Activated CD8-positive, alpha-beta T cell treated with anti-CD3 and anti-CD28 coated beads for 36 hours (primary cell): ENCODE measurements at places on chromosomes 3 and 15. TPM values are rescaled to one million over a fixed set of nuclear protein-coding genes. Genes with fewer than 3 reads are reported as not detected.

- peak overlapping the region; percentile 73 for H3K4me3 ChIP-seq
- peaks cover 85% of the 10 kb centered on the region for H3K36me3 ChIP-seq
- peak overlapping the region; percentile 95 for H3K27ac ChIP-seq
- peak; percentile 71 for DNase-seq
- peaks cover 94% of the 10 kb centered on the region for H3K4me1 ChIP-seq
Observed at GRCh38 chr3:16301507-16301906, 36.5 kb downstream of the OXNAD1 start.

DNA sequence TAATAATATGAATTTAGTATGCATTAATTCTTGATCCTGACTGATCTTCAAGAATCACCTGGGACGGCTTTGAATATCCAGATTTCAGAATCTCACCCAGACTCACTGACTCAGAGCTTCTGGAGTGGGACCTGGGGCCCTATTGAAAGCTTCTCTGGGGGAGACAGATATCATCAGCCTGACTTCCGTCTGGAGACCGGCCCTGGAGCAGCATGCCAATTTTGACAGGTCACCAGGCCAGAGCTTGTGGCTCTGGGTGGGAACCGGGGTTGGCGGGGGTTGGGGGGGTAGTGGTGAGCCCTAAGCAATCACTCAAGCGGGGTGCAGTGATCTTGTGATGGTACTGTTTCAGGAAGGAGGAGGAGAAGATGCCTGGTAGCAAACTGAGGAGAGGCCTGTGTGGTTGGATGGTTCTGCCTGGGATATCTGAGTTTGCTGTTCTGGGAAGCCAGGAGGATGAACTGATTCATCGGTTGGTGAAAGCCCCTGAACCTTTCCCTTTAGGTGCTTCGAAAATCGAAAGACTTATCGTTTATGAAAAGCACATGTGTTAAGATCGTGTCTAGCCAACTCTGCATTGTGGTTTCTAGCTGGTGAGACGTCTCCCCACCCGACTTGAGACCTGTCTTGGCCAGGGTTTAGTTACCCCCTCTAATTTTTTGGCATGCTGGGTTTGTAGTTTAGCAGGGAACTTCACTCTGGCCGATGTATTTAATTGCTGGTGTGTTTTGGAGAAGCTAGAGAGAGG lies 263.9 kb upstream of the C2CD4B start:
- DNase-seq, result no peak
- H3K4me3 ChIP-seq, result no peak overlapping the region
- H3K27me3 ChIP-seq, result no peaks in the 10 kb centered on the region
- H3K4me1 ChIP-seq, result no peaks in the 10 kb centered on the region

- H3K27ac ChIP-seq, result no peak overlapping the region
- no peak for DNase-seq
- no peak overlapping the region for H3K4me3 ChIP-seq
- no peaks in the 10 kb centered on the region for H3K36me3 ChIP-seq
- H3K4me1 ChIP-seq, result peaks cover 12% of the 10 kb centered on the region
- H3K27me3 ChIP-seq, result peaks cover 1% of the 10 kb centered on the region
Observed at GRCh38 chr3:72311425-72311824, 526.5 kb upstream of the PROK2 start.

- no peaks in the 10 kb centered on the region for H3K27me3 ChIP-seq
- H3K36me3 ChIP-seq, result no peaks in the 10 kb centered on the region
- H3K4me3 ChIP-seq, result no peak overlapping the region
- no peaks in the 10 kb centered on the region for H3K4me1 ChIP-seq
- H3K27ac ChIP-seq, result no peak overlapping the region
Observed at GRCh38 chr15:70189826-70190695, 92.3 kb upstream of the TLE3 start.

GRCh38 chr3:38623539-38623938 lies 25.9 kb downstream of the SCN5A start:
- no peaks in the 10 kb centered on the region for H3K27me3 ChIP-seq
- no peak overlapping the region for H3K4me3 ChIP-seq
- no peak overlapping the region for H3K27ac ChIP-seq
- DNase-seq, result no peak
- no peaks in the 10 kb centered on the region for H3K36me3 ChIP-seq
- no peaks in the 10 kb centered on the region for H3K4me1 ChIP-seq

DNA sequence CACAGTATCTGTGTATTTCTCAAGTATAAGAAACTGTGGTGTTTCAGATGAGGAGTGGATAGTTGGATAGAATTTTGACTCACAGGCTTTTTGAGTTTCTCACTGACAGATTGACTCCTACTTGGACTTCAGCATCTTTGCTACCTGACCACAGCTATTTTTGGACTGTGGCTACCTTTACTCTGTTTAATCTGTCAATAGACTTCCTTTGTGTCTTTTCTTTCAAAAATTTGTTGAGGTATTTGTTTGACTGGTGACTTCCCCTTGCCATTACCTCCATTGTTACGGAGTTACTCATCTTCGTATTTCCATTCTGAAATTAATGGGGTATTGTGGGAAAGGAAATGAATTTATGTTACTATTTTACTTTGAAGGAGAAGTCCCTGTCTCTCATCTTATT lies 123.8 kb downstream of the AGBL1 start:
- H3K36me3 ChIP-seq, result no peaks in the 10 kb centered on the region
- no peaks in the 10 kb centered on the region for H3K27me3 ChIP-seq
- DNase-seq, result no peak
- H3K4me3 ChIP-seq, result no peak overlapping the region
- no peak overlapping the region for H3K27ac ChIP-seq

DNA sequence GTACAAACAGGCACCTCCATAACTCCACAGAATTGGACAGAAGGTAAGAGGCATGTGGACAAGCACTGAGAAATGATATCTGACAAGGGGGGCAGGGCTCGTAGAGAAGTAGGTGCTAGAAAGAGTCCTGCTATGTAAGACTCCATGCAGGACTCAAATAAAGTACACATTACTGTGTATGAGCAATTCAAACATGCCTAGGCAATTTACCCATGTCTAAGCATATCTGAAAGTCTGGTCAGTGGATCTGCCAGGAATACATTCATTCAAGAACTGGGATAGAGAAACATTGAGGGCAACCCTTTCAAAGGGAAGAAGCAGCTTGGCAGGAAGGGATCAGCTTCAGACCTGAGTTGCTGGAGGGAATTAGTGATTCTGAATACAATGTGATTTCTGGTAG lies 174.1 kb upstream of the MCTP2 start:
- H3K4me1 ChIP-seq, result no peaks in the 10 kb centered on the region
- DNase-seq, result no peak
- no peak overlapping the region for H3K4me3 ChIP-seq
- peaks cover 12% of the 10 kb centered on the region for H3K27me3 ChIP-seq
- no peaks in the 10 kb centered on the region for H3K36me3 ChIP-seq

GRCh38 chr3:69791106-69791505 lies 51.8 kb downstream of the MITF start:
- no peak overlapping the region for H3K4me3 ChIP-seq
- DNase-seq, result no peak
- H3K4me1 ChIP-seq, result no peaks in the 10 kb centered on the region
- no peaks in the 10 kb centered on the region for H3K36me3 ChIP-seq
- H3K27ac ChIP-seq, result no peak overlapping the region
- no peaks in the 10 kb centered on the region for H3K27me3 ChIP-seq

GRCh38 chr3:30704931-30705890 lies 98.8 kb downstream of the TGFBR2 start:
- no peak overlapping the region for H3K27ac ChIP-seq
- no peak overlapping the region for H3K4me3 ChIP-seq
- DNase-seq, result no peak

ZNF774 gene
- 1.4 TPM for total RNA-seq

DNA sequence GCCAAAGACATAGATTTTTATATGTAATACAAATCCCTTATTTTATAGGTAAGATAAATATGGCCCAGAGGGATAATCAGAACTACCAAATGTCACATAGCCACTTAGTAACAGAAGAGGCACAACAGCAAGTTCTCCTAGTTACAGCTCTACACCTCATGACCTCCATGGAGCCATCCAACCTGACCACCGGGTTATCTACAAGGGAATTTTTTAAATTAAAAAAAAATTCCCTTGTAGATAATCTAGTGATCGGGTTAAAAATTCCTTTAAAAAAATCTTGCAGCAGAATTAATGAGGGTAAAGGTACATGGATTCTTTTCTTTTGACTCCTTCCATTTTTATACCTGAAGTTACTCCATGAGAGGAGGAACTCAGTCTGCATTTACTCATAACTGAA lies 365.2 kb upstream of the WNT5A start:
- DNase-seq, result no peak
- no peaks in the 10 kb centered on the region for H3K36me3 ChIP-seq
- H3K4me1 ChIP-seq, result no peaks in the 10 kb centered on the region
- no peaks in the 10 kb centered on the region for H3K27me3 ChIP-seq

CELF6 gene
- total RNA-seq, result 0.20 TPM

GRCh38 chr3:107675233-107675900 lies 152.6 kb downstream of the BBX start:
- H3K27ac ChIP-seq, result no peak overlapping the region
- H3K4me3 ChIP-seq, result no peak overlapping the region
- no peaks in the 10 kb centered on the region for H3K27me3 ChIP-seq
- no peak for DNase-seq

CD96 gene
- 147 TPM for total RNA-seq

DNA sequence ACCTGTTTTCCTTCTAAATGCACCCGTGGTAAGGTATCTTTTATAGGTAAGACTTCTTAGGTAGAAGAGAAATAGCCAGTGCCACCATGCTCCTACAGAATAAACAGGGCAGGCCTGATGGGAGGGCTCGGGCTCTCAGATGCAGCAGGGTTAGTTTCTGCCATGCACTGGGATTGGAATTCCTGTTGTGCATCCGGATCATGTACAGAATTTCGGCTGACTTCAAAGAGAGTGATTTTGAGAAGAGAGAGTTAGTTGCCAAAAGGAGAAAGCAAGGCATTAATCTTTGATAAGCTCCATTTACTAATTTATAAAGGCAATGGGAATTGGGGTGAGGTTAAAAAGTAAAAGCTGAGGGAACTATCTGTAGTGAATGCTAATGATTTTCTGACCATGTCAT lies 211.2 kb downstream of the WDR72 start:
- H3K36me3 ChIP-seq, result no peaks in the 10 kb centered on the region
- no peak overlapping the region for H3K27ac ChIP-seq
- H3K4me3 ChIP-seq, result no peak overlapping the region

RBP2 gene
- not detected for total RNA-seq

- no peaks in the 10 kb centered on the region for H3K4me1 ChIP-seq
- no peaks in the 10 kb centered on the region for H3K27me3 ChIP-seq
- DNase-seq, result no peak
- no peak overlapping the region for H3K27ac ChIP-seq
Observed at GRCh38 chr3:69718866-69719586, 20.2 kb upstream of the MITF start.

PLCB2 gene
- total RNA-seq, result 58.8 TPM

DNA sequence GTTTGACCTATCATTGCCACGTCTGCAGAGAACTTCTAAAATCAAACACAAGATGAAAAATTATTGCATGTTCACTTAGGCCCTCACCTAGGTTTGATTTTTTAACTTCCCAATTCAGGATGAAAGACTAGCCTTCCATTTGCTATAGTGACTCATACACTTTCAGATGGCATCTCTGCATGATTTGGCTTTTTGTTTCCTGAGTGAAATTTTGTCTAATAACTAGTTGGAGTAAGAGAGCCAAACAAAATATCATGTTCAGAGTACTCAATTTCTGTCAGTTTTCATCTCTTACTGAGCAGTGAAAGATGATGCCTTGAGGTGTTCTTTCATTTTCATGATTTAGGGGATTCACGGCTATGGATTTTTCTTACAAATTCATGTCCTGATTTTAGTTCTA lies 122.9 kb downstream of the NSUN3 start:
- DNase-seq, result no peak
- H3K27me3 ChIP-seq, result peaks cover 1% of the 10 kb centered on the region
- H3K4me1 ChIP-seq, result peaks cover 2% of the 10 kb centered on the region
- H3K27ac ChIP-seq, result no peak overlapping the region
- H3K36me3 ChIP-seq, result no peaks in the 10 kb centered on the region

GRCh38 chr15:85619992-85620689 lies 174.6 kb downstream of the KLHL25 start:
- H3K4me3 ChIP-seq, result no peak overlapping the region
- no peak overlapping the region for H3K27ac ChIP-seq
- peaks cover 16% of the 10 kb centered on the region for H3K36me3 ChIP-seq
- peak; percentile 59 for DNase-seq
- peaks cover 18% of the 10 kb centered on the region for H3K4me1 ChIP-seq

SENP8 gene
- 2.8 TPM for total RNA-seq

MYD88 gene
- total RNA-seq, result 29.3 TPM

- peaks cover 12% of the 10 kb centered on the region for H3K27me3 ChIP-seq
- H3K4me1 ChIP-seq, result no peaks in the 10 kb centered on the region
- H3K27ac ChIP-seq, result no peak overlapping the region
- no peaks in the 10 kb centered on the region for H3K36me3 ChIP-seq
Observed at GRCh38 chr15:71219645-71220044, 104.4 kb downstream of the THSD4 start.

TUSC2 gene
- total RNA-seq, result 16.7 TPM
